ENCODE measurements at places on chromosomes 1 and 21.

- no peak for DNase-seq
These were observed 372.2 kb upstream of the PKN2 start for GRCh38 chr1:88311907-88312306.

GRCh38 chr21:36626791-36627190 lies 72.1 kb upstream of the SIM2 start:
- DNase-seq = no peak

DNA sequence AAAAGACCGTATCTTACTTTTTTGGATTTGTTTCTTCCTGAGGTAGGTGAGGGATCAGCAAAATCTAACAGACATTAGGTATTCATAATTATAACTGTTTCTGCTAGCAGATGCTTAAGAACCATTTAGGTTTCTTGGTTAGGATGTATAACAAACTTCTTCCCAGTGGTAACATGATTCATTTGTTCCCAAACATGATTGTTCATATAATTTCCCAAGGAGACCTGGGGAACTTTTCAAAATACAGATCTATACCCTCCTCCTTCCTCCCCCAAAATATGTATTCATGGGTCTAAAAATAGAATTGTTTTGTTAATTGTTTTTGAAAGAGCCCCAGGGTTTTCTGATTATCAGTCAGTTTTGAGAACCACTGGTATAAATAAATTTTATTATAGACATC lies 228.2 kb downstream of the COP1 start:
- no peak for DNase-seq

DNA sequence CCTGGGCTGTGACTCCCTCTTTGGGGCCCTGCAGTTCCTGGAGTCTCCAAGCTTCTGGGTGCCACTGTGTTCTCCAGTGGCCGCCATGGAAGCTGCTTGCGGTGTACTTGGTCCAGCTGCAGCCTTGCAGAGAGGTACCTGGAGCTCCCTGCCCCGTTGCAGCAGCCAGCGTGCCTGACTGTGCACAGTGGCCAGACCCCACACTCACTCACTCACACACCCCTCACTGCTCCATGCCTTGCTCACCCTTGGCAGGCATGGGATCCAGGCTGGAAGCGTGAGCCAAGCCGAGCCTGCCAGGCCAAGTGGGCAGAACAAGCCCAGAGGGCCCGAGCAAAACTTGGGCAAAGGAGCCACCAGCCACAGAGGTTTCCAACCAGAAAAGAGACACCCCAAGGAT lies 43.0 kb downstream of the MATN1 start:
- no peak for DNase-seq

DNA sequence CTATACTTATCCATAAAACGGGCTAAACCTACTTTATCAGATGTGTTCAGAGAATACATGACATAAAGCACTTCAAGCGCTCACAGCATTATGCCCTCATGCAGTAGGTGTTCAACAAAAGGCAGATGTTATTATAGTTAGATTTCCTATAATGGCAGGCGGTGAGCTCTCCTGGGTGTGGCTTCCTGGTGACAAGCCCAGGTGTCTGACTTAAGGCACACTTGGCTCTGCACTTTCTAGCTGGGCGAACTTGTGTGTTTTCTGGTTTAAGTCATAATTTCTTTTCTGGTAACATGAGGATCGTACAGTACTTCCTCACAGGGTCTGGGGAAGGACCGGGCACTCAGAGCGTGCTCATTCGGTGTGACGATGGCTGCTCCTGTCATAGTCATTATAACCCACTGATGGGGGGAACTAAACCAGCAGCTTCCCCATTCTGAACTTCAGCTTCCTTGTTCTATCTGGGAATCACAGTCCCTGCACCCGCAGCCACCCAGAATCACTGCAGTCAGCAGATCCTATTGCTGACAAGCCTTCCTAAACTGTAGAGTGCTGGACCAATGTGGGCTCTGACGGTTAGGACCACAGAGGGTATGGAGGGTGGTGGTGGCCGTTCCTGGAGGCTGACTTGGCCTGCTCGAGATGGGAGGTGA lies 52.8 kb downstream of the IGSF21 start:
- peak; percentile 23 for DNase-seq

DNA sequence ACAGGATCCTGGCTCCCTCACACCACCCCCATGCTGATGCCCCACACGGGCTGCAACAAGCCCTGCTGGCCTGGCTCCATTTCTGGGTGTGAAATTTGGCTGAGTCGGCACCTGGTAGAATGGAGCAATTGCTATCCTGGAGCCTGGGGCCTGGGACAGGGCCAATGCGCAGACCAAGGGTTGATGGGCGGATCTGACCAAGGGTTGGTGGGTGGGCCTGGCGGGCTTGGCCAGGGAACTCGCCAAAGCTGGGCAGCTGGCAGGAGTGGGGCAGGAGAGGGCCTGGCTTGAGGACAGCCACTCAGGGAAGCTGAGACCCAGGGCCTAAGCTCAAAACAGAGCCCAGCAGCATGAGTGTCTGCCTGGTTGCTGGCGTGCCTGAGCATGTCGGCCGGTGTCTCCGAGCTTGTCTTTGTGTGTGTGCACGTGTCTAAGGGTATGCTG lies 70.9 kb upstream of the POU3F1 start:
- DNase-seq = no peak

- no peak for DNase-seq
These were observed 40.6 kb downstream of the NTNG1 start for GRCh38 chr1:107181253-107181969.

DNA sequence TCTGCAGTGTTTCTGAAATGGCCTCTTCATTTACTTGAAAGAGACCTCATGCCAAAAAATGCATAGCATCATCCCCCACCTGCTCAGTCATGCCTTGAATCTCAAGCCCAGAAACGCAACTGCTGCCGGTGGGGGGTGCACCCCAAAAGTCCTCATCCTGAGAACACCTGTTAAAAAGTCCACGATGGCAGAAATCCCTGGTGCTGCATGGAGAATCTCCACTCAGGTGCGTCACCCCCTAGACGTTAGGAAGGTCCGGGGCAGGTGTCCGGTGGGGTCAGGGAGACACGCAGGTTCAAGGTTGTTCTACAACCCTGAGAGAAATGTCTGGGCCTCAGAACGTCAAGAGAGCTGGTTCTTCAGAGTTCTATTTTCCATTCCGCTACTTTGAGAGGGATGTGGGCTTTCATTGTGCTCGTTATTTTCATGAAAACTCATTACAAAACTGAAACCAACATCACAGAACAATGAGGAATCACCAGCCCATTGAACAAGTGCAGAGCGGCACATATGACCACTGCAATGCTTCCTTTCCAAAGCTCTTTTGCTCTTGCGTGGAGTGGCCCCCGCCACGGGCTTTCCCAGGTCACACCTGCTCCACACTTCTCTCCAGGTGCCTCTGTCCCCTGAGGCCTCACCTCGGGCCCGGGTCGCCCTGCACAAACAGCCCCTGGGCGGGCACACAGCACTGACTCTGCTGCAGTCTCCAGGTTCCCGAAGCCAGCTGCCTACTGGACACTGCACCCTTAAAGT lies 201.9 kb downstream of the TOMM20 start:
- peak; percentile 49 for DNase-seq

DNA sequence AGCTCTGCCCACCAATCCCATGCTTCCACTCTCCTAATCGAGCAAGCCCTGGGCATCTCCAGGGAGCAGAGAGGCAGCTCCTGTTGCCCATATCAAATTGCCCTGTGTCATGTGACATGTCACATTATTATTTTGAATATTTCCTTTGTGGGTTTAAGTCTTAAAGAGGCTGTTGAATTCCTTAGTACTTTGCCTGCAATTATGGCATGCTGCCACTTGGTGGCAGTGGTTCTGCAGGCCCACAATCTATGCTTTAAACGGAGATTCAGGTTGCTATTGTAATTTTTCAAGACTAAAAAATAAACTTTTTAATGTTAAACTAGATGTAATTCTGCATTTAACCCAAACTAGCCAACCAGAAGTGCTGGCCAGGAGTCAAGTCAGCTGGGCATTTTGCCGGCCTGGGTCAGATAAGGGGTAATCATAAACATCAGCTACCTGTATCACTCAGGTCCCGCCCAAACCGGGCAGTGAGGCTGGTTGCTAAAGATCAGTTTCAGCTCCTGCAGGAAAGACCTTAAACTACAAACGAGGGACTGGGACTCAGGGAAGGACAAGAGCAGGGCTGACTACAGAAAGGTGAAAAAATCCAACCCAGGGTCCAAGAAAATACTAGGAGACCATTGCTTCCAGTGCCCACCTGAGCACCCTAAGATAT lies 37.3 kb upstream of the ARHGEF16 start:
- DNase-seq = no peak
